Stimulated activated CD8-positive, alpha-beta memory T cell treated with anti-CD3 and anti-CD28 coated beads, Interleukin-2, amount 100 ng/mL, for 48 hours (primary cell): ENCODE measurements at places on chromosomes 16 and 17.

GRCh38 chr17:57067162-57067561 is 17.9 kb upstream of the AKAP1 start:
- no peak for DNase-seq

DNA sequence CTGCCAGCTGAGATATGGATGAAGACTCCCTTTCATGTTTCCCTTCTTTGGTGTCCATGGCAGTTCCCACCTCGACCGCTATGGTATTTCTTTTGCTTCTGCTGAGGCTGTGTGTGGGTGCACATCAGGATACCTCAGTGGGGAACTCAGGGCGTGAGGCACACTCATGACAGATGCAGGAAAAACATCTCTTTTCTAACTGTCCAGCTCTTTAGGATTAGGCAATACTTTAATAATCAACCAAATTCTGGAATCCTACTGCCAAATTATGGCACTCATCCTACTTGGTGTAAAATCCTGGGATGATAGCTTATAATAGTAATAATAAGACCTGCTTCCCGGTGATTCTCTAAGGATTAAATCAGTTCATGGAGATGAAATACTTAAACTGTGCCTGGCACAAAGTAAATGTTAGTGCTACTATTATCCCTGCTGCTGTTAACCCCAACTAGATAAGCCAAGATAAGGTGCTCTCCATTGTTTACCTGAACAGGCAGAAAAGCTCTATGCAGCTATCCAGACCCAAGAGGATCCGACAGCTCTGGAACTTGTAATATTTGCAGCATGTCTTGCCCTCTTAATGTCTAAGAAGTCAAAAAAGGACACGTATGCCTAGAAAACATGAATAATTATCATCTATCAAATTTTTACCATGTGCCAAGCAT is 543.3 kb downstream of the WWOX start:
- DNase-seq: no peak

GRCh38 chr16:89689142-89689541 is 2.7 kb downstream of the CDK10 start:
- DNase-seq: no peak

GRCh38 chr16:49828533-49829267 is 27.2 kb downstream of the ZNF423 start:
- DNase-seq: no peak

DNA sequence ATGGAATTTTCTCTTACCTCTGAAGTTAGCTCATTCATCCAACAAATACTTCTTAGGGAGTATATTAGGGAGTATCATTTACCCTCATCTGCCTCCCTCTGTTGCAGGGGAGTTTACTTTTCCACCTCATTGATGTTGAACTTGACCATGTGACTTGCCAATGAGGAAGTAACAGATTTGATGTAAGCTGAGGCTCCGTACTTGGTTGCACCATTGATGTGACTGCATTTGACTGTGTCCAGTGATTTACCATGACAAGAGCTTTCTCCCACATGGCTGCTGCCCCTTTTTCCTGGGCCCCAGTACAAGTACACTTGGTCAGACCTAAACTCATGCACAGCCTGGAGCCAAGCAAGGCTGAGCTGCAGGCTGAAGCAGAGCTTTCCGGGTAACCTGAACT is 81.6 kb upstream of the HS3ST2 start:
- DNase-seq: no peak

GRCh38 chr16:12110361-12111107 is 134.0 kb downstream of the SNX29 start:
- no peak for DNase-seq

- DNase-seq: no peak
These were observed 21.1 kb upstream of the JPT2 start for GRCh38 chr16:1656808-1657617.

GRCh38 chr17:46796084-46796483 is 22.4 kb downstream of the WNT3 start:
- DNase-seq: no peak
